ENCODE measurements at places on chromosomes 2 and 18.
A peak's percentile ranks its signal among the peaks of the same experiment; 100 is the strongest.

GRCh38 chr2:156087875-156088274 lies 244.6 kb downstream of the NR4A2 start:
- DNase-seq, result peak; percentile 21

- DNase-seq, result no peak
Measured at GRCh38 chr2:67095121-67095520, 302.0 kb upstream of the ETAA1 start.

DNA sequence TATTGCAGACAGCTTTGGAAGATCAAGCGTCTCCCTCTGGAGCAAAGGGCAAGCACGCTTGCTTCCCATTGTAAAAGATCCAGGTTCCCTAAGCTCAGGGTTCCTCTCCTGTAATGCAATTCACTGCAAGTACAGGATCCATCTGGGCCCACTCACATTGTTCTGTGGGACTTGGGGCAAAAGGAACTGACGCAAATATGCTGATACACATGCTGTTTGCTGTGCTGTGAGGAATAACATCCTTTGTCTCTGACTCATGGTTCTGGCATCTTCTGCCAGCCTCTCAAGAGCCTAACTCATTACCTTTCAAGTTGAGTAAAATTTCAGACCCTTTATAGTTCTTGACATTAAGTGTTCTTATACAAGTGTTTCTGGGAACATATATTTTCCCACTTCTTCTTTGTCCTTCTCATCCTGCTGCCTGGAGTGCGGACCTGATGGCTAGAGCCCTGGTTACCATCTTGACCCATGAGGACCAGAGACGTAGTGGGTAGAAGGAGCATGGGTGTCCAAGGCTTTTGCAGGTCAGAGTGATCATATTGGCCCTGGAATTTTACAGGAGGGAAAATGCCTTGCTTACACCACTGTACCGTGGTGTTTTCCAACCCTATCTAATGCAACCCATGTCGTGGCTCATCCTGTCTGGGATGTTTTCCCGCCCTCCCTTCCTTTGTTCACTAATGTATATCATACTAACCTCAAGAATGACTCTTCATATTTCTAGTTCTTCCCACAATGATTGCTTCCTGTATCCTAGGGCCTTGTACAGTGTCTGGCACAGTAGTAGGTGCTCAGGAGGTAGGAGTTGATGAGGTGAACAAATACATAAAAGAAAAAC lies 145.7 kb upstream of the GLI2 start:
- peak; percentile 95 for DNase-seq

- DNase-seq, result no peak
Measured at GRCh38 chr2:143936848-143937722, 582.8 kb downstream of the ZEB2 start.

DNA sequence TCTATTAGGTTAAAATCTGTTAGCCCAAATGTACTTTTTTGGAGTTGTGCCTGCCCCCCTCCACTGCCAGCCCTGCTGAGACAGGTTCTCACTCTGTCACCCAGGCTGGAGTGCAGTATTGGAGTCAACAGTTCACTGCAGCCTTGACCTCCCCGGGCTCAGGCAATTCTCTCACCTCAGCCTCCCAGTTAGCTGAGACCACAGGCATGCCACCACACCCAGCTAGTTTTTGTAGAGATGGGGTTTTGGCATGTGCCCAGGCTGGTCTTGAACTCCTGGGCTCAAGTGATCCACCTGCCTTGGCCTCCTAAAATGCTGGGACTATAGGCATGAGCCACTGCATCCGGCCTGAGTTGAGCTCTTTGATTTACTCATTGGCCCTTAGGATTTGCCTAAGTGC lies 110.7 kb downstream of the ICA1L start:
- no peak for DNase-seq

GRCh38 chr2:215417400-215417951 lies 18.4 kb downstream of the FN1 start:
- DNase-seq, result no peak

DNA sequence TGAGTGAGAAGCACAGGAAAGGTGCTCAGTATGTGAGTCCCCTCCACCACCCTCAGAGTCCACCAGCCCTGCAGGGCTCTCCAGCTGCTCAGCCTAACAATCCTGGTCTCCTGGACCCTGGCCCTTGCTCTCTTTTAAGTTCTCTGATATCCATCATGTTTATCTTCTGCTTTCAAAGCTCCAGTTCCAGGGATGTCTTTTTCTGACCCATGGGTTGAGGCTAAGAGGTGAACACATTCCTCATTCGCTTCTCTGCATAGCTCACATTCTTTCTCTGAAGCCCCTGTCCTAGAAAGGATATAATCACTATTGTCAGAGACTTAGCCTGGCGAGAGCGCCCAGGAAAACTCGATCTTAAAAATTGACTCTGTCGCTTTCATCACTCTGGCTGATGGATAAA lies 86.4 kb downstream of the ARL4C start:
- no peak for DNase-seq

GRCh38 chr2:66477135-66477842 lies 42.4 kb downstream of the MEIS1 start:
- no peak for DNase-seq

GRCh38 chr18:69383186-69383585 lies 17.5 kb upstream of the DOK6 start:
- no peak for DNase-seq

DNA sequence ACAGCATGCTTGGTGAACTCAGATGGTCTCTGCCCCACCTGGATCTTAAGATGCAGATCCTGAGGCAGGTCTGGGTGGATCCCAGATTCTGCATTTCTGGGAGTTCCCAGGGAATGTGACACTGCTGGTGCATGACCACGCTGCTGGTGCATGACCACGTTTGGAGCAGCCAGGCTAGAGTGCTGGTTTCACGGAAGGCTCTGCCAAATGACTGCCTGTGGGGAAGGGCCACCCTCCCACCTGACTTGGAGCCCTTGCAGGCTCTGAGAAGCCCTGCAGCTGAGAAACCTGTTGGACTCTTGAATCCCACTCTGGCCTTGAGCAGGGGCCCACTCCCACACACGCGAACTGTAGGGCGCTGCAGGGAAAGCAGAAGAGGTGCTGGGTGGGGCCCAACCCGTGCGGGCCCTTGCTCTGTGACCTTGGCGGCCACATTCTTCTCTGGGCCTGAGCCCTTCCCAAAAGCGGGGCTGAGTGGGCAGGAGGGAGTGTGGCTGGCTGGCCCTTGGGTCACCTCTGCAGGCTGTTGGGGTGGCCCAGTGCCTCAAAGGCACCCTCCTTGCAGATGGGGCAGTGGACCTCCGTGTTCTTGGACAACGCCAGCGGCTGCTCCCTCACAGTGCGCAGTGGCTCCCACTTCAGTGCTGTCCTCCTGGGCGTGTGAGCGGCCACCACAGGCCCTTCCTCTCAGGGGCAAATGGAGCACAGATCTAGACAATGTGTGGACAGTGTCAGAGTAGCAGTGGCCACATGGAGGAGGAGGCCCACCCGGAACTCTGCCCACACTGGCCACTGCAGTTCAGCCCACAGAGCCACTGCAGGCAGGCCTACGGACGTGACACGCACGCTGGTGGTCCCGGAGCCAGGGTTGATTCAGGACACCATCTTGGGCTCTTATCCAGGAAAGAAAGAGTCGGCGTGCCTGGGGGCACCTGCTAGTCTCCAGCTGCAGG lies 7.9 kb downstream of the ERFE start:
- no peak for DNase-seq

DNA sequence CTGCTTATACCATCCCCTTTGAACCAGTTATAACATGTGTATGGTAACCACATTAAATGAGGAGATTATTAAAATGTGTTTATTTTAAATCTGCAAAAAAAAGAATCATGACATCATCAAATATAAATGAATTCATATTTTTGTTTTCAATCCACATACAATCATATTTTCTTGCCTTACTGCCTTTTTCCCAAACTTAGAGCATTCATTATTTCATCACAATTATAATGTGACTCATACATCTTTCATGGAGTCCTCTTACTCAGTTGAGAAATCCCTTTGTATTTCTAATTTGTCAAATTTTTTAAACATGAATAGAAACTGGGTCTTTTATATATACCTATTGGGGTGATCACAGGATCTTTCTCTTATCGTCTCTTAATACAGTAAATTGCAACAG lies 909.6 kb downstream of the DSC3 start:
- no peak for DNase-seq

- no peak for DNase-seq
Measured at GRCh38 chr2:240259924-240260529, 119.6 kb upstream of the OTOS start.

- peak; percentile 66 for DNase-seq
Measured at GRCh38 chr2:222864296-222864695, 3.5 kb downstream of the ACSL3 start.

DNA sequence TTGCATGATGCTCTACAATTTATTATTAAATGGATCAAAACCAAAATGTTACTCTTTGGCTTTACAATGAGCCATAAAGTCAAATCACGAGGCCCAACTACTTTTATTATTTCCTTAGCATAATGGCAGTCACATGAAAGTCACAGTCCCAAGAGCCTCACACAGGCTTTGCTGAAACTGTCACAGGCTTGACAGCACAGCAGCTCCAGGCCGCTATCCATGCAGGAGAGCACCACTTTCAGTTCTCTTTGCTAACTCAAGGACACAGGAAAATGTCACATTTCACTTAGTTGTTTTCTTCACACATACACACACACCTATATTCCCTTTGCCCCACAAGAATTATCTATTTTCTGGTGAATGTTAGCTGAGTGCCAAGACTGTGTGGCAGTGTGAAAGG lies 11.1 kb upstream of the MSGN1 start:
- no peak for DNase-seq

GRCh38 chr2:231452799-231453508 lies 11.3 kb downstream of the NCL start:
- DNase-seq, result peak; percentile 3

GRCh38 chr2:169714699-169715098 lies 18.9 kb upstream of the KLHL23 start:
- DNase-seq, result no peak

DNA sequence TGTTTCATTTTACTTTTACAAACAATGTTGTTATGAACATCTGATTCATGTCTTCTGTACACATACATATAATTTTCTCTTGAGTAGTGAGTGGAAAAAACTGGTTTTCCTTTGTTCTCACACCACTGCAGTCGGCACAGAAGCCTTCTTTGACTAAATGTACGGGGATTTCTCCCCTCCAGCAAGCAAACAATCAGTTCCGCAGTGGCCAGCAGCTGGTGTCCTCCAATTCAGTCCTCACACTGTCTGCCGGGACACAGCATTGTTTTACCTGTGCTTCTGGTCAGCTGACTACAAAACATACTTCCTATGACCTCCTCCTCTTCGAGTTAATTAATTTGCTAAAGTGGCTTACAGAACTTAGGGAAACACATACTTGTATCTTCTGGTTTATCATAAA lies 202.8 kb downstream of the WDR7 start:
- DNase-seq, result no peak

- DNase-seq, result no peak
Measured at GRCh38 chr18:48060970-48061369, 130.5 kb upstream of the SMAD2 start.

DNA sequence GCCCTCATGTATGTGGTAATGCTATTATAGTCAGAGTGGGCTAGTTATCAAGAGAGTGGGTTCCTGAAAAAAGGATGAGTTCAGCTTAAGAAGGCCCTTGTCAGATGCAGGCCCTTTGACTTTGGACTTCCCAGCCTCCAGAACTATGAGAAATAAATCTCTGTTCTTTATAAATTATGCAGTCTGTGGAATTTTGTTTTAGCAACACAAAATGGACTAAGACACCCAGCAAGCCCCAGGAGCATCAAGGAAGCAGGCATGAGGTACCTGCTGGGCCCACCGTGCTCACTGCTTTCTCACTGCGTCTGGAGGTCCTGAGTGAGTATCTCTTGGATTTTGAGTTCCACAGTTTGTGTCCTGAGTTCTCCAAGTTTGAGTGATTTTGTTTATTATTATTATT lies 35.9 kb upstream of the LIPG start:
- no peak for DNase-seq

DNA sequence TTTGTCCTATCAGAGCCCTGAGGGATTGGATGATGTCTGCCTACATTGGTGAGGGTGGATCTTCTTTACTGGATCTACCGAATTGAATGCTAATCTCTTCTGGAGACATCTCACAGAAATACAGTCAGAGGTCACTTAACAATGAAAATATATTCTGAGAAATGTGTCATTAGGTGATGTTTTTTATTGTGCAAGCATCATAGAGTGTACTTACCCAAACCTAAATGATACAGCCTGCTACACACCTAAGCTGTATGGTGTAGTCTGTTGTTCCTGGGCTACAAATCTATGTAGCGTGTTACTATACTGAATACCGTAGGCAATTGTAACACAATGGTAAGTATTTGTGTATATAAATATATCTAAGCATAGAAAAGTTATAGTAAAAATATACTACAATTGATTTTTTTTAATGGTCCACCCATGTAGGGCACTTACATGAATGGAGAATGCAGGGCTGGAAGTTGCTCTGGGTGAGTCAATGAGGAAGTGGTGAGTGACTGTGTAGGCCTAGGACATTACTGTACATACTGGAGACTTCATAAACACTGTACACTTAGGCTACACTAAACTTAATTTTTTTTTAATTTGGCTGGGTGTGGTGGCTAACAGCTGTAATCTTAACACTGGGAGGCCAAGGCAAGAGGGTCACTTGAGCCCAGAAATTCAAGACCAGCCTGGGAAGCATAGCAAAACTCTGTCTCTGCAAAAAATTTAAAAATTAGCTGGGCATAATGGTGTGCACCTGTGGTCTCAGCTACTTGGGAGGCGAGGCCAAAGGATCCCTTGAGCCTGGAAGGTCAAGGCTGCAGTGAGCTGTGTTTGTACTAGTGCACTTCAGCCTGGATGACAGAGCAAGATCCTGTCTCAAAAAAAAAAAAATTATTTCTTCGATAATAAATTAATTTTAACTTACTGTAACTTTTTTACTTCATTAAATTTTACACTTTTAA lies 226.3 kb upstream of the UBE2E3 start:
- DNase-seq, result peak; percentile 66

DNA sequence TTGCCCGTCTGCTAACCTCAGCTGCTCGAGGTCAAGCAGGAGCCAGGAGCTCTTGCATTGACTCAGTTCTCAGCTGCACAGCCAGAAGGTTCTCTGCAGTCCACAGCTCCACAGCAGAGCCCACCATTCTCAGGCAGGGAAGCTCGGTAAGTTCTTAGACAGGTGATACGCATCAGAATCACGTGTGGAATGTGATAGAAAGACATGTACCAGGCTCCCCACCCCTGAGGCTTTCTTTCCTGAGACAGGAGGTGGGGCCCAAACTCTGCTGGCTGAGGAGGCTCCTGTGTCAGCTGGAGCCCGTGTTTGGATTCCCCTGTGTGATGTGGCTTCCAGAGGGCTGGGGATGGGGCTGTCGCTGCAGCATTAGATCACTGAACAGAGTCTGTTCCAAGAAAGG lies 28.0 kb downstream of the DIPK1C start:
- DNase-seq, result no peak

GRCh38 chr2:222761888-222762287 lies 90.4 kb downstream of the MOGAT1 start:
- DNase-seq, result no peak

Data from astrocyte of the spinal cord (primary cell).